ENCODE measurements at places on chromosomes 7 and 10.
A peak's percentile ranks its signal among the peaks of the same experiment; 100 is the strongest.

- DNase-seq = no peak
Observed at GRCh38 chr7:66430164-66430545, 198.5 kb upstream of the KCTD7 start.

GRCh38 chr10:115844591-115844990 lies 428.4 kb downstream of the GFRA1 start:
- no peak for DNase-seq

DNA sequence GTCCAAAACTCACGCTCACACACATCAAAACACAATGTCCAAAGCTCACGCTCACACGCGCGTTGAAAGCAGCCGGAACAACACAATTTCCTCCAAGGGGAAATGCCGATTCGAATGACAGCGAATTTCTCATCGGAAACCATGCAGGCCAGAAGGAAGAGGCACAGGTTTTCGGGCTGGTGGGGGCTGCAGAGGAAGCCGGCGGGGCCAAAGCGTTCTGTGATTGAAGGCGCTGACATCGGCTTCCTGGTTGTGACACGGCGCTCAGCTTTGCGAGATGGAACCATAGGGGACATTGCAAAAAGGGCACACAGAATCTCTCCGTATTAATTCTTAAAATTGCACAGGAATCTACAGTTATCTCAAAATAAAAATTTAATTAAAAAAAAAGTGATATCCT lies 61.3 kb downstream of the FOXL3 start:
- DNase-seq = peak; percentile 50

GRCh38 chr7:71871446-71871845 lies 540.7 kb downstream of the CALN1 start:
- DNase-seq = no peak

DNA sequence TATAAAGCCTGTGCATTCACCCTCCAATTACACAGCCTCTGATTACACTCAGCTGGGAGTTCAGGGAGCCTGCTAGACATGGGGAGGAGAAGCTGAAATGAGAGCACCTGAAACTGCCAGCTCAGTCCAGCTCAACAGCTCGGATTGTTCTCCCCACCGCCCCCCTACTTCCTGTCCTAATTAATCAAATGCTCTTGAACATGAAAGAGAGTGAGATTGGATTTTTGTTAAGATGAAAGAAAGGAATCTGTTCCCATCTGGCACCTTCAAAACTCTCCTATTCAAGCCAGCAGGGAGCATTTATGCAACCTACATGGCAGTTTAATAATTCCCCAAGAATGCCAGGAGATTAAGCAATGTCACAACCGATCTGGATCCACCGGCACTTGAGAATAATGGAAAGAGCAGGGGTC lies 98.0 kb downstream of the NPSR1 start:
- DNase-seq = no peak

DNA sequence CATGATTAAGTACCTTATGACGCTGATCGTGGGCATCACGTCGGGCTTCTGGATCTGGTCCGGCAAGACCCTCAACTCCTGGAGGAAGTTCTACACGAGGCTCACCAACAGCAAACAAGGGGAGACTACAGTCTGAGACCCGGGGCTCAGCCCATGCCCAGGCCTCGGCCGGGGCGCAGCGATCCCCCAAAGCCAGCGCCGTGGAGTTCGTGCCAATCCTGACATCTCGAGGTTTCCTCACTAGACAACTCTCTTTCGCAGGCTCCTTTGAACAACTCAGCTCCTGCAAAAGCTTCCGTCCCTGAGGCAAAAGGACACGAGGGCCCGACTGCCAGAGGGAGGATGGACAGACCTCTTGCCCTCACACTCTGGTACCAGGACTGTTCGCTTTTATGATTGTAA lies 2.5 kb downstream of the FZD1 start:
- no peak for DNase-seq

GRCh38 chr7:15972862-15973275 lies 286.4 kb upstream of the MEOX2 start:
- no peak for DNase-seq

DNA sequence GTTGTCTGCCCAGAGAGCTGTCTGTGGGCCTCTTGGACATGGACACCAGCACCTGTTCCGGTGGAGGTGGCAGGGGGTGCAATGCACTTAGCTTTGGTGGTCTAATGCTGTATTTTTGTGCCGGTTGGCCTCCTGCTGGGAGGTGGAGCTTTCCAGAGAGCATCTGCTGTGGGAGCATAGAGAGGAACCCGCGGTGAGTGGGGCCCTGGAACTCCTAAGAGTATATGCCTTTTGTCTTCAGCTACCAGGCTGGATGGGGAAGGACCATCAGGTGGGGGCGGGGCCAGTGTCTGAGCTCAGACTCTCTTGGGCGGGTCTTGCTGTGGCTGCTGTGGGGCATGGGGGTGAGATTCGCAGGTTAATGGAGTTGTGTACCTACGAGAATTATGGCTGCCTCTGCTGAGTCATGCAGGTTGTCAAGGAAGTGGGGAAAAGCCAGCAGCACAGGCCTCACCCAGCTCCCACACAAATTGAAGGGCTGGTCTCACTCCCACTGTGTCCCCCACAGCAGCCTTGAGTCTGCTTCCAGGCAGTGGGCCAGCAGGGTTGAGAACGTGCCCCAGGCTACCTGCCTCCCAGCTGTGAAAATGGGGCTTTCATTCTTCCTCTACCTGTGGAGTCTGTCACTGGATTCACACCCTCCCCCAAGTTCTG lies 29.0 kb downstream of the JAKMIP3 start:
- DNase-seq = no peak

DNA sequence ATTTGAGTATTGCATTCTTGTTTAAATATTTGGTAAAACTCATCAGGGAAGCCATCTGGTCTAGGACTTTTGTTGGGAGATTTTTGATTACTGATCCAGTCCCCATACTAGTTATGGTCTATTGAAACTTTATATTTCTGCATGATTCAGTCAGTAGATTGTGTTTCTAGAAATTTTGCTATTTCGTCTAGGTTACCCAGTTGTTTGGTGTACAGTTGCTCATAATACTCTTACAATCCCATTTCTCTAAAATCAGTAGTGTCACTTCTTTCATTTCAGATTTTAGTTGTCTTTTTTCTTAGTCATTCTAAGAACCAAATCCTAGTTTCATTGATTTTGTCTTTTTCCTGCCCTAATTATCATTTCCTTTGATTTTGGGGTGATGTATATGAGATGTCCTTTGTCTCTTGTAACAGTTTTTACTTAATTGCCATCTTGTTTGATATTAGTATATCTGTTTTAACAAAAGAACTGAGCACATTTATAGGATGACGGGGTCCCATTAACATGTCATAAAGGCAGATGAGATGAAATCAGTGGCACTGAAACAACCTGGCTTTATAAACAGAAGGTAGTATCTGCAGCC lies 7.9 kb downstream of the MALSU1 start:
- DNase-seq = peak; percentile 7

DNA sequence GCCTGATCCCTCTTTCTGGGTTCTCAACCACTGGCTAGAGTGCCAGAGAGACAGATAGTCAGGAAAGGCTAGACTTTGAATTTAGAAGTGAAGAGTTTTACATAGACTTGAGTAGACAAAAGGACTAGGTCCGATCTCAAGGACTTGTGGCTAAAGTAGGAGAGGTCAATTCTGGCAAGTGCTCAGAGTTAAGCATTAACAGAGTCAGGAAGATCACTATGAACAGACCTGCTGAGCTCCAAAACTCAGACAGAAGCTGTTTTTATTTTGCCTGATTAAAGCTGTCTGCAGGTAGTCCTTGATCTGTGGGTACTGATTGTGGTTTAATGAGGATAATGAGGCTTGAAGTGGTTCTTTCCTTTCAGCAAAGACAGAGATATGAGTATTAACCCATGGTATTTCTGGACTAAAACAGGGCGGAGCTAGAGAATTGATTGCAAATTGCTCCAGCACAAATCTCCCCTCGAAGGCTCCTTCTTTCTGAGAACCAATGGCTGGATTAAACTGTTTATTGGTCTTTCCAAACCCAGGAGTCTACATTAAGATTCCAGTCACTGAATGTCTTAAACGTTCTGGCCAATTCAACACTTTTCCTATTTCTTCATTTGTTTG lies 423.2 kb downstream of the IPMK start:
- no peak for DNase-seq

GRCh38 chr10:21532694-21533466 lies 1.2 kb upstream of the MLLT10 start:
- DNase-seq = no peak

GRCh38 chr10:115558252-115558651 lies 465.1 kb downstream of the ATRNL1 start:
- no peak for DNase-seq

GRCh38 chr7:92875173-92875572 lies 38.8 kb upstream of the CDK6 start:
- no peak for DNase-seq

GRCh38 chr10:97335188-97335619 lies 675 bp upstream of the FRAT2 start:
- DNase-seq = no peak

- no peak for DNase-seq
Observed at GRCh38 chr7:139731802-139732470, 45.9 kb downstream of the HIPK2 start.

DNA sequence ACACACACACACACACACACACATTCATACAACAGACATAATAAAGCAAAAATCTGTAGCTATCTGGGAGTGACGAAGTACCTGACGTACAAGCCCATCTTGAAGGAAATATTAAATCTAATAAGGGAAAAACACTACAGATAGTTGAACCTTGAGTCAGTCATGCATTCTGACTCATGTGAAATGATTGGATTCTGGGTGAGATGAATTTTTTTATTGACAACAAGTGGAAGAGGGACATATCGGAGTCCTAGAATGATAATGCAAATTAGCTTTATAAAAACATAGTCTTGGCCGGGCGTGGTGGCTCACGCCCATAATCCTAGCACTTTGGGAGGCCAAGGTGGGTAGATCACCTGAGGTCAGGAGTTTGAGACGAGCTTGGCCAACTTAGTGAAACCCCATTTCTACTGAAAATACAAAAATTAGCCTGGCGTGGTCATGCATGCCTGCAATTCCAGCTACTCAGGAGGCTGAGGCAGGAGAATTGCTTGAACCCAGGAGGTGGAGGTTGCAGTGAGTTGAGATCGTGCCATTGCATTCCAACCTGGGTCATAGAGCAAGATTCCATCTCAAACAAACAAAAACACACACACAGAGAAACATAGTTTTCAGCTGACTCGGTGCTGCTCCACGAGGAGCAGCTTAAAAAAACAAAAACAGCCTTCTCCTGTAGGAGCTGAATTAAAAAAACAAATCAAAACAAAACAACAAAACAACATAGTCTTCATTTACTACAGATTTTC lies 154.4 kb upstream of the MKLN1 start:
- DNase-seq = no peak

- no peak for DNase-seq
Observed at GRCh38 chr10:129926066-129927055, 37.7 kb downstream of the EBF3 start.

GRCh38 chr7:143299840-143300239 lies 11.7 kb downstream of the CASP2 start:
- DNase-seq = peak; percentile 61

DNA sequence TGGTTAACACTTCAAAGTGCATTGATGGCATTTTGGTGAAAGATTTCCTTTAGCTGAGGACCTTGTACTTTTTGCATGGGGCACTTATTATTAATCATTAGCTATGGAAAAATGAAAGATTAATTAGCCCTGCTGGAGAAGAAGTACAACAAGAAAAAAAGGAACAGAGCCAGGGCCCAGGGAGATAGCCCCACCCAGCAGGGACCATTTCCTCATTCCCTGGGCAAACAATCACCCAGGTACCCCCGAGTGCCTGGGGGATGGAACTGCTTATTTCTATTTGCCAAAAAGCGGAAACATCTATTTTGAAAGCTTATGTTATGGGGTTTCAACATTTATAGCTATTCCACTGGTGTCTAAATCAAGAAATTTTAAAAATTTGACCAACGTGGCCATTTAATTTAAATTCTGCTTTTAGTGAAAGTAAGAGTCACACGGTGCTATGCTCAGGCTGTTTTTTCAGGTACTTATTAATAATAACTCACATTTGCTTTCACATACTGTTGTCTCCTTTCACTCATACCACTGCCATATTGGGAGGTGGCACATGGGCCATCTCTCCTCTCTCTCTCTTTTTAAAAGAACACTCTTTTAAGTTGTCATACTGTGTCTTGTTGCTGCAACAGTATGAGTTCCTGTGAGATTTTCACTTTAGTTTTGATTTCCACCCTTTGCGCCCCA lies 143.6 kb upstream of the KIF5B start:
- DNase-seq = no peak

DNA sequence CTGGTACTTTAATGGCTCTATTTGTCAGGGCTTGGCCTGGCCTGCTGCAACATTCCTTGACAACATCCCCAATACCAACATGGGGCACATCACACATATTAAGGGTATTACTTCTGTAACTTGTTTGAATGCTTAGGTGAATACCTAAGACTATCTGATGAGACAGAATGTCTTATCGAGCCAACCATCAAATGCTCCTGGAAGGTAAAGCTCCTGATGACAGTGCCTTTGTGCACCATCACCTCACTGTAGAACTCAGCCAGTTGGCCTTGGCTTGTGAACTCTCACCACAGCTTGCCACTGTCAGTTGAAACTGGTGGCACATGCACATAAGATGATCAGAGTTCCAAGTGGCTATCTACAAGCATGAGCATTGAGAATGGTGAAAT lies 3.7 kb upstream of the MYO1G start:
- no peak for DNase-seq

DNA sequence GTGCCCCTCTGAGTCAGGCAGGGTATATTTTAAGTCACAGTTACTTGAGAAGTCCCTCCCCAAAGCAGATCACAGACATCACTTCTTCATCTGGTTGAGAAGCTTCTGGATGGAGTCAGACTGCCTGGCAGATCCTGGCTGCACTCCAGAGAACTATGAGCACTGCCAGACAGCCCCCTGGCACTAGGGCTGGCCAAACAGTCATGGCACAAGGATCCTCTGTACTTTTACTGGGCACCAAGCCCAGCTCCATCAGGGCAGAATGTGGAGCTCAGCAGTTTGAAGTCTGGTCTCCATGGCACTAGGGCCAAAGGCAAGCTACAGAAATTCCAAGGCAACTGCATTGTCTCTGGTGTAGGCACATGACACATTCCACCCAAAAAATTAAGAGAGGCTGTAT lies 162.1 kb downstream of the NRG3 start:
- DNase-seq = no peak

DNA sequence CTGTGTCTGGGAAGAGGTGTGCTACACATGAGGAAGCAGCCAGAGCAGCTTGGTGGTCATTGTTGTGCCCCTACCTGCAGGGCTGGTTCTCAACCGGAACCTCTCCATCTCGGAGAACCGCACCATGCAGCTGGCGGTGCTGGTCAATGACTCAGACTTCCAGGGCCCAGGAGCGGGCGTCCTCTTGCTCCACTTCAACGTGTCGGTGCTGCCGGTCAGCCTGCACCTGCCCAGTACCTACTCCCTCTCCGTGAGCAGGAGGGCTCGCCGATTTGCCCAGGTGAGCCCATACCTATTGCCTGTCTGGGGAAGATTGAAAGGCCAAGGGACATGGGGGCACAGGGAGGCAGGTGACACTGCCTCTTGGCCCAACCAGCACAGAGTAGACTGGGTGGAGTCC lies 29.3 kb upstream of the CSGALNACT2 start:
- no peak for DNase-seq

GRCh38 chr7:25333296-25333928 lies 105.1 kb upstream of the NPVF start:
- no peak for DNase-seq

Measured in T-helper 1 cell (primary cell).